ENCODE measurements at places on chromosomes 7 and 10. TPM values are rescaled to one million over a fixed set of nuclear protein-coding genes. Genes with fewer than 3 reads are reported as not detected.

The UPK3B gene
- total RNA-seq, result not detected

The ZNF503 gene
- total RNA-seq, result 22.7 TPM

The TAS2R41 gene
- total RNA-seq, result 0.17 TPM

The NOS3 gene
- 2.0 TPM for total RNA-seq

The SLC16A9 gene
- 0.33 TPM for total RNA-seq

The MXI1 gene
- total RNA-seq, result 13.8 TPM

The ZNF467 gene
- 0.73 TPM for total RNA-seq

The KAZALD1 gene
- total RNA-seq, result 58.2 TPM

The NPFFR1 gene
- not detected for total RNA-seq

The KLF14 gene
- total RNA-seq, result under 0.01 TPM

The KDM7A gene
- 3.1 TPM for total RNA-seq

The OR13A1 gene
- total RNA-seq, result not detected

The CNPY1 gene
- not detected for total RNA-seq

The TFR2 gene
- total RNA-seq, result not detected

The SORBS1 gene
- total RNA-seq, result 0.17 TPM

The EPO gene
- total RNA-seq, result not detected

The ZNF736 gene
- 9.4 TPM for total RNA-seq

The ICA1 gene
- 0.33 TPM for total RNA-seq

The UNCX gene
- total RNA-seq, result not detected

The PSMG3 gene
- total RNA-seq, result 22.1 TPM

The UCN3 gene
- total RNA-seq, result not detected

Measured in smooth muscle cell of trachea (primary cell).